ENCODE measurements at places on chromosomes 6 and 20. TPM values are rescaled to one million over a fixed set of nuclear protein-coding genes. Genes with fewer than 3 reads are reported as not detected.

- H3K27me3 ChIP-seq = no peaks in the 10 kb centered on the region
- H3K4me1 ChIP-seq = peaks cover 11% of the 10 kb centered on the region
- H3K27ac ChIP-seq = no peak overlapping the region
- no peak for DNase-seq
- no peak overlapping the region for H3K4me3 ChIP-seq
Measured at GRCh38 chr6:17971128-17972073, 16.0 kb downstream of the KIF13A start.

DNA sequence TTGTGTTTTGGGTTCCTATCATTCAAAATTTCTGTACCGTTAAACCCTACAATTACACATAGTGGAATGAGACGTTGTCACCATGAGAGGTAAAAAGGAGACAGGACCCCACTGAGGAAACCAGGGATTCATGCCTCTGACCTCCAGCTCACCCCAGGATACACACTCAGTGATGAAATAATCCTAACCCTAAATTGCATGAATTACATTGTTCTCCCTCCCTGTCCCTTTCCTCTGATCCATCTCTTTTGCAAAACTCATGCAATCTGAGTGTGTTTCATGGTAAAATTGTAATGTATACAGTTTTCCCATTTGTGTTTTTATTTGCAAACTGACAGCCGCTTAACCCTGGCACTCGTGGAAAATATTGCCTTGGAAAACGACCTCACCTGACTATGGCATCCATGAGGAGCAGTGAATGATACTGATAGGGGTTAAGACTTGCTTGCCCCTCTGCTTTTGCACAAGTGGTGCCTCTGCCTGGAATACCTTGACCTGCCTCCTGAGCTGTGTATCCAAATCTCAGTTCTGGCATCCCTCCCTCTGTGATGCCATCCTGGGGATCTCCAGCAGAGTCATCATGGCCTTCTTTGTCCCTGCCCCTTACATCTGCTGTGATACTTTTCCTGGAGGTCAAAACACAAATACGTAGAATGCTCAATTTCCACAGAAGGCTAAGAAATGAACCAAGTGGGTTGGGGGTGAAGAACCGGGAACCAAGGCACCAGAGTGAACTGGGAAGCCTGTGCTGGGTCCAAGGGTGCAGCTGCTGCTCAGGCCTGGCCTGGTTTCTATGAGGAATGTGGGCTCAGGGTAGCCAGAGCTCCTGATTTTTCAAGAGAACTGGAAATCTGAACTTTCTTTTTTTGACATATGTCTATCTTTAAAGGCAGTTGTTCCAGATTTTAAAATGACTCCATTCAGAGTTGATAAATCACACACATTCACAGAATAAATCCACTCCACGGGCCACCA is 211.6 kb upstream of the ZNF217 start:
- H3K4me3 ChIP-seq = no peak overlapping the region
- H3K36me3 ChIP-seq = no peaks in the 10 kb centered on the region
- no peaks in the 10 kb centered on the region for H3K27me3 ChIP-seq
- H3K27ac ChIP-seq = peak overlapping the region; percentile 10

GRCh38 chr6:27834384-27834783 is 77.8 kb downstream of the OR2B2 start:
- H3K4me3 ChIP-seq = no peak overlapping the region
- H3K4me1 ChIP-seq = peaks cover 44% of the 10 kb centered on the region
- no peaks in the 10 kb centered on the region for H3K36me3 ChIP-seq
- peak overlapping the region; percentile 92 for H3K27ac ChIP-seq
- no peaks in the 10 kb centered on the region for H3K27me3 ChIP-seq
- DNase-seq = no peak

DNA sequence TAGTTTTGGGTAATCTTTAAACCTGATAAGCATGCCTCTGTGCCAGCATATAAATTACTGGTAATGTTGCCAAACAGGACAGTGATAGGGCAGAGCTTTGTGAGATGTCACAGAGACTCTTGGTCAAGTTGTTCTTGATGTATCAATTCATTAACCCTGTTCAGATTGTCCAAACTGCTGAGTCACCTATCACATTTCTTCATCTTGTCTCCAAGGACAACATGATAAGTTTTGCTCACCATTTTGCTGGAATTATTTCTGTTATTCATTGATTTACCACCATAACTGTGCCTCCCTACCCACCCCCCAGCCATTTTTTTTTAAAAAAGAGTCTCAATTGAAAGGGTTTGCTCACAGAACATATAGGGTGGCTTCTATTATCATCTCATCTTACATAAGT is 19.5 kb upstream of the GMNN start:
- peaks cover 16% of the 10 kb centered on the region for H3K4me1 ChIP-seq
- no peak overlapping the region for H3K27ac ChIP-seq
- H3K36me3 ChIP-seq = no peaks in the 10 kb centered on the region
- H3K4me3 ChIP-seq = no peak overlapping the region

- peaks cover 74% of the 10 kb centered on the region for H3K4me1 ChIP-seq
- no peaks in the 10 kb centered on the region for H3K36me3 ChIP-seq
- no peaks in the 10 kb centered on the region for H3K27me3 ChIP-seq
- peak overlapping the region; percentile 76 for H3K27ac ChIP-seq
- H3K4me3 ChIP-seq = peak overlapping the region; percentile 35
- DNase-seq = peak; percentile 82
Measured at GRCh38 chr6:15266423-15266996, 20.6 kb downstream of the JARID2 start.

Gene ECT2L
- total RNA-seq = not detected

GRCh38 chr6:52590152-52590891 is 13.5 kb upstream of the TRAM2 start:
- peak overlapping the region; percentile 93 for H3K27ac ChIP-seq
- no peaks in the 10 kb centered on the region for H3K36me3 ChIP-seq
- no peaks in the 10 kb centered on the region for H3K27me3 ChIP-seq
- DNase-seq = peak; percentile 77
- peaks cover 71% of the 10 kb centered on the region for H3K4me1 ChIP-seq

Gene FAM184A
- total RNA-seq = 18.0 TPM

DNA sequence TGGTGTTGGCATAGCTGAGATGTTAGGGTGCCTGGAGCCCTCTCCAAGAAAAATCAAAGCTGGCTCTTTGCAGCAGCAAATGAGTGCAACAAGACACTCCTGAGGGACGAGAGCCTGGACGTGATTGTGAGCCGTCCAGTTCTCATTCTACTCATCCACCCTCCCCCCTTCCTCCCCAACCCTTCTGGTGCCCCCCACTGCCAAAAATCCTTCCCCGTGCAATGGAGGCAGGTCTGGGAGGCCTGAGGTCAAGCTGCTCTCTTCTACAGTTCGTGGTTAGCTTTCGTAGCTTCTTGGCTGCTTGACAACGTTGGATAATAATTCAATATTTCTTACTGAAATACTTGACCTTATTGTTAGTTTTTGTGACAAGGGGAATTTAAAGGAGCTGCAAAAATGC is 185.3 kb upstream of the SUPT3H start:
- H3K27me3 ChIP-seq = peaks cover 5% of the 10 kb centered on the region
- no peak for DNase-seq
- H3K27ac ChIP-seq = no peak overlapping the region
- peaks cover 12% of the 10 kb centered on the region for H3K4me1 ChIP-seq

DNA sequence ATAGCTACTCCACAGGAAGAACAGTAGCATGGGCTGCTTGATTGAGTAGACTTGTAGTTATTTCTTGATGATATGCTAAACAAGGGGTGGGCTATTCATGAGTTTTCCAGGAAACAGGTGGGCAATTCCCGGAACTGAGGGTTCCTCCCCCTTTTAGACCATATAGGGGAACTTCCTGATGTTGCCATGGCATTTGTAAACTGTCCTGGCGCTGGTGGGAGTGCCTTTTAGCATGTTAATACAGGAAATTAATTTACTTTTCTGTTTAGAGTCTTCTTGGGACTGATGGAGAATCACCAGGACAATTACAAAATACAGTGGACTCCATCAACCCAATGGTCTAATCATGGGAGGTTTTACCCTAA is 22.7 kb downstream of the CYP24A1 start:
- H3K4me3 ChIP-seq = no peak overlapping the region
- no peaks in the 10 kb centered on the region for H3K36me3 ChIP-seq
- H3K27ac ChIP-seq = no peak overlapping the region
- DNase-seq = no peak
- peaks cover 24% of the 10 kb centered on the region for H3K4me1 ChIP-seq
- no peaks in the 10 kb centered on the region for H3K27me3 ChIP-seq

DNA sequence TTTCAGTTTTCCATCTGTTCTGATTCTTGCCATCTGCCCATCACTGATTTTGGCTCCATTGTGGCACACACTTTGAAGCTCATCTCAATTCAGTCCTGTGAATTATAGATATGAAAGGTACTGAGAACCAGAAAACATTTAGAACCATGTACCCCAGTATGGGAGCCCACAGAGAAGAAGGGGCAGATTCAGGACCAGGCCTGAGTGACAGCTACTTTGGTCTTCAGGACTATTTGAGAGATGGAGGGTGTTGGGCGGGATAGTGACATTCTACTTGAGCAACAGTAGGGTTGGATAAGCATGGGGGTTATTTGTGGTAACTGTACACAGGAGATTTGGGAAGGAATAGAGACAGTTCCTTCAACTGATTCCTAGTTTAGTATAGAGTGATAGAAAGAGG is 259.2 kb upstream of the MANEA start:
- H3K4me3 ChIP-seq = no peak overlapping the region
- DNase-seq = no peak
- no peaks in the 10 kb centered on the region for H3K27me3 ChIP-seq
- no peaks in the 10 kb centered on the region for H3K4me1 ChIP-seq
- H3K27ac ChIP-seq = no peak overlapping the region
- no peaks in the 10 kb centered on the region for H3K36me3 ChIP-seq

DNA sequence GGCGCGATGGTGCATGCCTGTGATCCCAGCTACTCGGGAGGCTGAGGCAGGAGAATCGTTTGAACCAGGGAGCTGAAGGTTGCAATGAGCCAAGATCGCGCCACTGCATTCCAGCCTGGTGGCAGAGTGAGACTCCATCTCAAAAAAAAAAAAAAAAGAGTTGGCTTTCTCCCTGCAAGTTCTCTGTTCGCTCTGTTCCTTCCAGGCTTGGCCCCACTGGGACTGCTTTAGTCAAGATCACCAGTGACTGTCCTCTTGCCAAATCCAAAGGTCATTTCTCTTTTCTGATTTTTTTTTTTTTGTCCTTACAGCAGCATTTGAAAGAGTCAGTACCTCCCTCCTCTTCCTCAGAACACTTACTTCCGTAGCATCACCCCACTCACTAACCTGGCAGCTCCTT is 10.8 kb upstream of the GNRH2 start:
- H3K27me3 ChIP-seq = no peaks in the 10 kb centered on the region
- peaks cover 68% of the 10 kb centered on the region for H3K36me3 ChIP-seq
- H3K4me1 ChIP-seq = peaks cover 13% of the 10 kb centered on the region
- no peak for DNase-seq
- H3K27ac ChIP-seq = no peak overlapping the region
- H3K4me3 ChIP-seq = no peak overlapping the region

GRCh38 chr20:47319517-47320252 is 36.8 kb downstream of the ZMYND8 start:
- H3K27ac ChIP-seq = peak overlapping the region; percentile 82
- H3K27me3 ChIP-seq = no peaks in the 10 kb centered on the region
- peaks cover 29% of the 10 kb centered on the region for H3K36me3 ChIP-seq
- DNase-seq = no peak
- H3K4me1 ChIP-seq = peaks cover 95% of the 10 kb centered on the region
- peak overlapping the region; percentile 55 for H3K4me3 ChIP-seq

DNA sequence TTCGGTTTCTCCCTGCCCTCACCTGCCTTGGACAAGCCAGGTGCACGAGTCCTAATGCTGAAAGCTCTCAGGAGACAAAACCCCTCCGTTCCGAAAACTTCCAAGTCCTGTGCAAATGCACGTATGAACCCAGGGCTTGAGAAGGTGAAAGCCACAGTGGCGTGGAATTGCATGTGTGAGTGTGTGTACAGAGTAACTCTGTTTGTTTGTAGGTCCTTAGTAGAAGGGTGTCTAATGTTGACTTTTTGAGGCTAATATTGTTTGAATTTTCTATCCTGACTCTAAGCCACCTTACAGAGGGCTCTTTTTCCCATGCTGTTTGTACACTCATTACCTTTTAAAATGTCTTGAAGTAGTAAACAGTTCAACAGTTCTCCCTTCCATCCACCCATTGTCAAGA is 129.1 kb downstream of the FOXA2 start:
- H3K36me3 ChIP-seq = no peaks in the 10 kb centered on the region
- peaks cover 16% of the 10 kb centered on the region for H3K4me1 ChIP-seq
- DNase-seq = no peak
- H3K4me3 ChIP-seq = no peak overlapping the region
- H3K27me3 ChIP-seq = peaks cover 52% of the 10 kb centered on the region
- no peak overlapping the region for H3K27ac ChIP-seq

DNA sequence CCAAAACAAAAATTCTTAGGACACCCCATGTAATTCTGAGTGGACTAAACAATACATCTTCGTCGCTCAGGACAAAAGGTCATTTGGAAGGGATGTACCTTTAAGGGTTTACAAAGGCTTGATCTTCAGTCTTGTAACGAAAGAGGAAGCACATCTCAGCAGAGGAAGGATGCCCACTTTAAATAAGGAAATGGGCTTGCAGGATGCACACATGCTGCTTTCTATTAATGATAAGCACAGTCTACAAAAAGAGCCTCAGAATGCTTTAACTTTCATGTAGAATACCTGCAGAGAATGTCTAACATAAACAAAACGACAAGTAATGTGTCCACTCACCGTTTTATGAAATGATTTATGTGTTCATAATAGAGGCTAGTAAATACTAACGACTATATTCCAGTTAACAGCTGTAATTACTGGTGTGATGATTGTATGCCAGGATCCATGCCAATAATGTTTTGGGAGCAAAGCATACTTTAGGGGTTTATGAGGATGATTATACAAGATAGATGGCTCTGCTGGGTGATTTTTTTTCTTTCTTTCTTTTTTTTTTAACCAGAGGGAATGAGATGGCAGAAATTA is 216.9 kb downstream of the GMDS start:
- H3K4me1 ChIP-seq = no peaks in the 10 kb centered on the region
- no peak for DNase-seq
- H3K36me3 ChIP-seq = peaks cover 4% of the 10 kb centered on the region
- no peaks in the 10 kb centered on the region for H3K27me3 ChIP-seq
- no peak overlapping the region for H3K27ac ChIP-seq
- H3K4me3 ChIP-seq = no peak overlapping the region

Gene GPX5
- not detected for total RNA-seq

DNA sequence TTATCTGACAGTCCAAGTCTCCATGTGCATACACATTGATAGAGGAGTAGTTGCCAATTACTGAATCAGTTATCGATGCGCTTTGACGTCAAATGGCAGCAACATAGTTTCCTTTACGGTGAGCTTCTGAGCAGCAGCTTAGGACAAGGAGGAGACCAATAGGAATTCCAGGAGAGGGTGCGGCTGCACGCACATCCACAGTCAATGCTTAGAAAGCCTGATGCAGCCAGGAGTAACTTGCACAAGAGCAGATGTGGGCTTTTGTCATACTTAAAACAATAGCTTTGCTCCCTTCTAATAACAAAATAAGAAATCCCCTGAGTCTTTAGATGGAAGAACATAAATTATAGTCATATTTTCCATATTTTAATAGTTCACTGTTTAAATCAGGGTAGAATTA is 442.1 kb downstream of the BCKDHB start:
- no peak overlapping the region for H3K4me3 ChIP-seq
- no peak for DNase-seq
- H3K27me3 ChIP-seq = no peaks in the 10 kb centered on the region
- H3K27ac ChIP-seq = no peak overlapping the region
- no peaks in the 10 kb centered on the region for H3K36me3 ChIP-seq
- H3K4me1 ChIP-seq = no peaks in the 10 kb centered on the region

Gene HLA-DOB
- not detected for total RNA-seq
